ENCODE measurements at places on chromosomes 5 and 9.

DNA sequence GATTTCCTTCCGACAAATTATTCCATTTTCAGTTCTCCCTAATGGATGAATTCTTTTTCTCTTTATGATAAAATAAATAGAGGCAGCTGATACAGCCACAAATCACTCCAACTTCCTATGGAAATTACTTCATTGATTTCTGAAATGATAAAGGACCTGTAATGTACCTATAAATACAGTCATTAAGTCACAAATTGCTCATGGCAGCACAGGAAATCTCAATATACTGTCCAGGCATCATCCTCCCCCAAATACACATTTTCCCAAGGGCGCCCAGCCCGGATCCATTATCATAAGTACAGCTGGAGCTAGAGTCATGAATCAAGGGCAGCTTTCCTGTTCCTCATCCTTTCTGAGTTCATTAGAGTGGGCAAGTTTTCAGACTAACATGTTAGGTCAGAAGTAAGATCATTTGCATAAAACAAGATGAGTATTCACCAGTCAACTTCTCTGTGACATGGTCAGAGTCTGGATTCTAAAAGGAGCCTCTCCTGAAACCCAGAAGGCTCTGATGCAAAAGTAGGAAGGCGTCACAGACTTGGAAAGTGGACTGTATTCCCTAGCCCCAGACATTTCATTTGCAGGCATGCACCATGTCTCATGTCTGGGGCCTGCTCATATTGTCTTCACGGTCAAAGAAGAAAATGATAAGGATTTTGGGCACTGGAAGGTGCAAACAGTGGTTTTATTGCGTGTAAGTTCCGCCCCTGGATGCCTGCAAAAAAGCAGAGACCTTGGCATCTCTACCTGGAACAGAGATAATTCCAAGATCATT lies 383.2 kb downstream of the PLK2 start:
- ATAC-seq, result no peak

- ATAC-seq, result no peak
These were observed 45.9 kb downstream of the PDE4D start for GRCh38 chr5:59847586-59847985.

DNA sequence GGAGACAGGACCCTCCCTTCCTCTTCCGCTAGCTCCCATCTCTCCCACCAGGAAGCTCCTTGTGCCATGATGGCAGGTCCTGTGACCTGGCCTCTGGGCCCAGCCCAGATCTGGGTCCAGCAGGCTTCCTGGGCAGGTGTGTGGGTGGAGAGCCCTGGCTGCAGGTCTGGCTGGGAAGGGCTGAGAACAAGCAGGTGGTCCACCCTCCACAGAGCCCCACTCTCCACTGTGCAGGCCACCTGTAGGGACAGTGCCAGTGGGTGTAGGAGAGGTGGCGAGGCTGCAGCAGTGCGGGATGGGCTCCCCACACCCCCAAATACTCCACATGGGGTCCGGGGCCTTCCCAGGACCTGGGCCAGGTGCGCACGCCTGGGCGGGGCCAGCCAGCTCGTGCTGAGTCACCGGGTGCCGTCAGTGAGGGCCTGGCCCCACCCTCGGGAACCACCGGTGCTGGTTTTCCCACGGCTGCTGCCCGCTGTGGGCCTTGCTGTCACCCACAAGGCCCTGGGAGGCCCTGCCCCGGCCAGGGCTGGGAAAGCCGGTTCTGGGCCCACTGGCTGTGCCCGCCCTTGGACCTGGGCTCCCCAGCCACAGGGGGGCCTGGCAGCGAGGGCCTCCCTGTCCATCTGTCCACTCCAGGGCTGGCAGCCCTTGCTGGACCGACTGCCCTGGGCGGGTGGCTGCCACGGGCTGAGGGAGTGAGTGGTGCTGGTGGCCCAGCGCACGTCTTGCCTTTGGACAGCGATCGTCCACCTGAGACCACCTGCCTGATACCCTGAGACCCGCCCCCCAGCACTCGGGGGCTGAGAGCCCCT lies 9.3 kb upstream of the NRARP start:
- peak; percentile 83 for ATAC-seq

DNA sequence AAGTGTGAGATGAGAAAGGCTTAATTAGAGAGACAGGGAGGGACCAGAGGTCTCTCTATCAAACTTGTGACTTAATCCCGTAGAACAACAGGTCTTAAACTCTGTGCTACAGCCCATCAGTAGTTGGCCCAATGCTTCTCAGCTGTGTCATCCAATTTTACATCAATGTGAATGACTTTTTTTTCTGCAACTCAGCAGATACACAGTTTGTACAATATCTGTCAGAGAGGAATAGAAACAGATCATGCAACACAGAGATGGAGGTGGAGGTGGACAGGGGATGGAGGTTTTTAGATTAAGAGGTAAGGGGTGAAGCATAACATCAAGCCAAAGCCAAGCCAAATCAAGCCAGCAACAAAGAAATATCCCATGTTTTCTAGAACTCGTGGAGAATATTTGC lies 43.0 kb downstream of the FBXW11 start:
- ATAC-seq, result no peak

DNA sequence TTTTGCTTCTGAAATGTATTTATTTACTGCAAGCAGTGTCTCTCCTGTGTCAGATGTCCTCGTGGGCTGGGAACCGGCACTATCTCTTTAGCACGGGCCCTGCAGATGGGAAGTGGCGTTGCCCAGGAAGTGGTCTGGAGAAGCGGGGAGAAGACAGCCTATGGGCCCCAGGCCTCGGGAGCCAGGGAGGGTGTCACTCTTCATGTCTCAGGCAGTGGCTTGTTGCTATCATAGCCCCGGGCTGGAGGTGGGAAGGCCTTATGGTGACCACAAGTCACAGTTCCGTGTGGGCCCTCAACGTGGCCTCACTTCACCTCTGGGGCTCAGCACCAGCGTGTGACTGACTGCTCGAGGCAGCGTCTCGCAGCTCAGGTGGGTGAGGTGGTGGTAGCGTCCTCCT lies 41.4 kb downstream of the SYK start:
- ATAC-seq, result no peak

DNA sequence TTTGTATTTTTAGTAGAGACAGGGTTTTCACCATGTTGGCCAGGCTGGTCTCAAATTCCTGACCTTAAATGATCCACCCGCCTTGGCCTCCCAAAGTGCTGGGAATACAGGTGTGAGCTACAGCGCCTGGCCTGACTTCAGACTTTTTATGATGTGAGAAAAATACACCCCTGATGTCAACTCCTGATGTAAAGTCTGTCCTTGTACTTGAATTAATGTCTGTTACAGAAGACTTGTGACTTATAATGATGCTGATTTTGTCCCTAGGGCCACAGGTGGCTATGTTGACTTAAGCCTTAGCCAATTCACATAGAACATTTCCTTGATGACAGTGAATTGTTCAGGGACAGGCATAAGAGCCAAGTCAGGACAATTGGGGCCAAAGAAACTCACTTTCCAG lies 42.5 kb upstream of the MELK start:
- no peak for ATAC-seq

- peak; percentile 78 for ATAC-seq
These were observed 29.2 kb downstream of the RUSC2 start for GRCh38 chr9:35518981-35519679.

GRCh38 chr9:105971986-105972385 lies 277.6 kb downstream of the TMEM38B start:
- ATAC-seq, result no peak

- no peak for ATAC-seq
These were observed 340 bp downstream of the ELAVL2 start for GRCh38 chr9:23825700-23826099.

DNA sequence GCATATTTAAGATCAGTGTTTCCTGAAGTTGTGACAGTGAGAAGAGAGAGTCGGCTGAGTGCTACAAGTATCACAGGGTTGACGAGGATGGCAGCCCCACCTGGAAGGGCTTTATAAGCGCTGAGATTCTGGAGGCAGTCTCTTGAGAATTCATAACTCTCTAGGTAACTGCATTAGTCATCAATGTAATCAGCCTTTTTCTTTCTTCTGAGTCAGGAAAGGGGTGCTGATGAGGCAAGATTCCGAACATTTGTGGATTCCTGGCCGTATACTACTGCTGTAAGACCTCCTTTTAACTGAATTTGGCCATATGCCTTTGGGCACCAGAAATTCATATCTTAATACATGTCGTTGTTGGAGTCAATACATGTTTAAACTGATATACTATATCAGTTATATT lies 6.6 kb upstream of the RNF20 start:
- ATAC-seq, result peak; percentile 42

DNA sequence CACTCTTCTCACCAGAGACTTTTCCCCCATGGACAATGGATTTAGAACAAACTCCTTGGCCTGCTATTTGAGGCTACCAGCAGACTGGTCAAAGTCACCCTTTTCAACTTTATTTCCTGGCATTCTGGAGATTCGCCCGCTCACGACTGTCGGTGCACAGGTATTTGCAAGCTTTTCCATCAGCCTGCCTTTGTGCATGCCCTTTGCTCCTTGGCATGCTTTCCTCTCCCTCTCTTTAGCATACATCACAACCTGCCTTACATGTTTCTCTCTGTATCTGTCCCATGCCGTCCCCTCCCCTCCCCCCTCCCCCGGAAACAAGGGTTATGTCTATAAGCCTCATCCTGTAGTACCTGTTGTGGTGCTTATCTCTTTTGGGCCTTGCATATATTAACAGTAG lies 257.1 kb downstream of the AOPEP start:
- no peak for ATAC-seq

- no peak for ATAC-seq
These were observed 69.8 kb downstream of the KDM4C start for GRCh38 chr9:6827439-6828145.

DNA sequence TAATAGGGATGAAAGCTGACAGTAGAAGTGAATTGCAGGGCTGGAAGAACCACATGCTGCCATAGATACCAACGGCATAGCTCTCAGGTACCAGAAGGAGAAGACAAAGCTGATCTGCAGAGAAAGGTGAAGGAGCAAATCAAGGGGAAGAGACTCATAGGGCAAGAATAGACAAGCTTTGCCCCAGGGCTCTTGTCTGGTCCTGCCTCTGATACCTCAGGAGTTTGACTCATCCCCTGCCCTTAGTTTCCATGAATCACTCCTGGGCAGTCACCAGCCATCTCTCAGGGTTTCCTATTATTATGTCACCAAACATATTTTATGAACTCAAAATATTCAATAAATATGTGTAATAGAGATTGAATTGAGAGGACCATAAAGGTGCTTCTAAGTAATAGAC lies 800.9 kb downstream of the DNAH5 start:
- ATAC-seq, result peak; percentile 99

DNA sequence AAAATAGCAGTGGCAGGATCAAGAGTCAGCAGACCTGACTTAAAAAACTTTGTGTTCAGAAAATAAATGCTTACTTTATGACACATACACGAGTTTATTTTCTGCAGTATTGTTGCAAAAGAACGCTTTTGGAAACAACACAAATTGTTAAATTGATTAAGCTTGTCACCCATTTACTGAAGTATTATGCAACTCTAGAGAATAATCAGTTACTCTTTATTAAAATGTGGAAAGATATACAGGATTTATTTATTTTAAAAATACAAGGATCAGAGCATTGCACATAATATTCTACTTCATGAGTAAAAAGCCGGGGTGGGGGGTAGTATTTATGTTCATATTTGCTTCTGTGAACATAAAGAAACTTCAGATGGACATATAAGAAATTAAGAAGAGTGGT lies 20.0 kb downstream of the FYB1 start:
- no peak for ATAC-seq

GRCh38 chr5:139392324-139392677 lies 2.6 kb upstream of the MZB1 start:
- no peak for ATAC-seq

GRCh38 chr5:67435032-67435431 lies 238.4 kb upstream of the CD180 start:
- no peak for ATAC-seq

GRCh38 chr9:86828631-86829030 lies 118.7 kb downstream of the GAS1 start:
- no peak for ATAC-seq

- ATAC-seq, result no peak
These were observed 3.2 kb downstream of the TDRD7 start for GRCh38 chr9:97415146-97415545.

GRCh38 chr9:106277966-106278365 lies 583.6 kb downstream of the TMEM38B start:
- ATAC-seq, result no peak

- ATAC-seq, result no peak
These were observed 174.6 kb downstream of the GDNF start for GRCh38 chr5:37665272-37665671.

GRCh38 chr5:80094236-80094738 lies 59.1 kb downstream of the THBS4 start:
- no peak for ATAC-seq

DNA sequence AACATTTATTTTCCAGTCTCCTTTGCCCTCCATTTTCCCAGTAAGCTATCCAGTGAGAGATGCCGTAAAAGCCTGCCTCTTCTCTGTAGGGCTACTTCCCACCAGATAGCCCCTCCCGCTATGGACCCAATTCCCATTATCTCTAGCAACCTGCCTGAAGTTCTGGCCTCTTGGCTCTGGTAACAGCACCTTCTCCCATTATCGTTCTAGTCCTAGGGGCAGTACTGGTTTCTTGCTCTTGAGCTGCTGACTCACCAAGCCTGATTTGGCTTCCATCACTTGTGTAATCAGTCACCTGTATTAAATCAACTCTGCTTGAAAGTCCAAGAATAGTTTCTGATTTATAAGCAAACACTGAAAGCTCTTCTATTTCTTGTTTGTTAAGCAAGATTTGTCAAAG lies 42.8 kb upstream of the PARP8 start:
- ATAC-seq, result no peak

DNA sequence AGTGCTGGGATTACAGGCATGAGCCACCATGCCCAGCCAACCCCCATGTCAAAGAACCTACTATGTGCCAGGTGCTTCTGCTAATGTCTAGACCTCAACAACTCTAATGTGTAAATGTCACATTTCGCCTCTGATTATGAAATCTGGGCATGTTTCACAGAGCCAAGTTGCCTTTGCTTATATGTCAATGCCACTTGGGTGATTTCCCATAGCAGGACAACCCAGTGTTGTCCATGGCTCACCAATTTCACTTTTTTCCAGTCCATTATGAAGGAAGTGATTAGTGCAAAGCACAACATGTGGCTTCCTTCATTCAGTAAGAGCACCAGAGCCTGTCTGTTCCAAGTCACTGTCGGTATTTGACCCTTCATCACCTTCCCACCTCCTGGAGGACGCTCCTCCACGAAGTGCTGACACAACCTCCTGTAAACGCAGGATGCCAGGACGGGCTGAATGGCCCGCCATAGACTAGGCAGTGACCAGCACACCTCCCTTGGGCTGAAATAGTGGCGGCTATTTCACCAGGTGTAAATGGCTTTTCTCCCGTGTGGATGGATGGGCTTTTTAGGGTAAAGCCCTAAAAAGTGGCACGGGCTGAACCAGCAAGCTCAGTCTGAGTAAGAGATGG lies 962 bp upstream of the PKN3 start:
- no peak for ATAC-seq

DNA sequence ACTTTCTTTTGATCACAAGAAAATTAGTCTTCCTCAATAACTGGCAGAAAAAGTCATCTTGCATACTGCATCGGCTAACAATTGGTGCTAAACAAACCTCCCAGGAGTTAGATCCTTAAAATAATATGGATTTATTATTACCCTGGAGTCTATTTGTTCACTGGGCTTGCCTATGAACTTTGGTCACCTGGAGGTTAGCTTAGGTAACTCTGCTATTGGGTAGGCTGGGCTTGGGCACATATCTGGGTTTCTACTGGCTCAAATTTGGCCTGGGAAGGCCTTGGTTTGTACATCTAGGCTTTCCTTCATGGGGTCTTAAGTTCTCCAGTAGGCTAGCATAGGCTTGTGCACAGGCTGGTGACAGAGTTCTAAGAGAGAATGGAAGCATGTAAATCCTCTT lies 279.9 kb downstream of the RASEF start:
- no peak for ATAC-seq
